ENCODE measurements at places on chromosomes 7 and 10.
A peak's percentile ranks its signal among the peaks of the same experiment; 100 is the strongest.

- no peaks in the 10 kb centered on the region for H3K27me3 ChIP-seq
- no peak overlapping the region for H3K27ac ChIP-seq
- DNase-seq: no peak
- no peak overlapping the region for H3K4me3 ChIP-seq
- H3K4me1 ChIP-seq: no peaks in the 10 kb centered on the region
- no peaks in the 10 kb centered on the region for H3K36me3 ChIP-seq
These were observed 344.4 kb upstream of the PODXL start for GRCh38 chr7:131900785-131901287.

DNA sequence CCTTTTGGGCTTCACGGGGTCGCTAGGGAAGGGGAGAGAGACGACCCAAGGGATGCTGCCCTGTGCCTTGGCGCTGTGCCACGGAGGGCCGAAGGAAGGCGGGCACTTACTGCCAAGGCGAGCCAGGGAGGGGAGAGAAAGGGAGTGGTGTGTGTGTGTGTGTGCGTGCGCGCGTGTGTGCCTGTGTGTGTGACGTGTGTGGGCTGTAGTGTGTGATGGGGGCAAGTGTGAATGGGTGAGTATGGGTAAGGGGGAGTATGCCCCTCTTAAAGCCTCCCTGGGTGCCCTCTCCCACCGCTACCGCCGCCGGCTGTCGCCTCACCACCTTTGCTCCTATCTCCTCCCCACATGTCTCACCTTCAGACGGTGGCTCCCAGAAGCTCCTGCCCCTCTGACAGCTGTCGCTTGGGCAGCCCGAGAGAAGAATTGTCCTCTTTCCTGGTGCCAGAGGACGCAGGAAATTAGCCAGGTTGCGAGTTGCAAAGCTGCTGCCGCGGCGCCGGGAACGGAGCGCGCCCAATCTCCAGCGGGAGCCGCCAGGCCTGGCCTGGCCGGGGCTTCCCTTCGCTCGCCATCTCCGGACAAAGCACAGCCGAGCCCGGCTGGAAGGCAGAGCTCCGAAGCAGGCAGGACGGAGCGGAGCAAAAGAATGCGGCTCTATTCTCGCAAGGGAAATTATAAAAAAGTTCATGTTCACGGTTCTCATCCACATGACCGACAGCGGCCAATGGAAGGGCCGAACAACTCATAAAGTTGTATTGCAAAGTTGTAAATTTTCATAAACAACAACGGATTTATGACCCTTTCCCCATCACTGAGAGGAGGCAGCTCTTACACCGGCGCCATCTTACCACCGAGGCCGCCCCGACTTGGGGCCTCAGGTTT, at the start of gene HOXA3:
HOXA3 (minus strand) TSS at position 653 of the 885 bp plus-strand sequence. CDS start 41,943 bp downstream, outside the sequence.
- no peak within 1 kb of the TSS for H3K4me3 ChIP-seq
- H3K36me3 ChIP-seq: no peaks in the 10 kb centered on the region
- peaks cover 13% of the 10 kb centered on the region for H3K4me1 ChIP-seq
- DNase-seq: peak; percentile 48

- no peaks in the 10 kb centered on the region for H3K27me3 ChIP-seq
- no peaks in the 10 kb centered on the region for H3K36me3 ChIP-seq
- H3K27ac ChIP-seq: peak overlapping the region; percentile 89
- peak overlapping the region; percentile 40 for H3K4me3 ChIP-seq
- H3K4me1 ChIP-seq: peaks cover 32% of the 10 kb centered on the region
These were observed 581 bp downstream of the FAM3C start for GRCh38 chr7:121395494-121395960.

DNA sequence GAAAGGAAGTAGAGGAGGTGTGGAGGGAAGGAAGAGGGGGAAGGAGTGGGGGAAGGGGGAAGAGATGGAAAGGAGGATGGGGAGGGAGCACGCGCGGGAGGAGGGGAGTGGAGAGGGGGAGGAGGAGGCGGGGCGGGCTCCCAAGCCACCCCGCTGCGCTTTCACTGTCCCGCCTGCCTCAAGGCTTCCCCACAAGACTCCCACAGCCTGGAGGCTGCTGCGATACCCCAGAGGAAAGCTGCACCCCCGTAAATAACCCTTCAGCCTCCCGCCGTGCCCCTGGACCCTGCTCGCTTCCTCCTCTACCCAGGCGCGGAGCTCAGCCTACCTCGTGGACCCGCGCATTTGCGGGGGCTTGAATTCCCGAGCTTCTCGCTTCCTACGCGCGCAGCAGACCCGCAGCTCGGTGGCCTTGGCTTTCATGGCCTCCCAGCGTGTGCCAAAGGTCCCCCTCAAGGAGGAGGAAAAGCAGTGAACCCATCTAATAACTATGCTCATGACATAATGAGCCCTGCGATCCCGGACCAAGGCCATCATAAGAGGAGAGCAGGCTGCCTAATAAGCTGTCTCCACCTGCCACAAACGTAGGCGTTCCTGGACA, at the start of gene C10orf67:
C10orf67 (minus strand) TSS at position 557 of the 601 bp plus-strand sequence; CDS start at position 534, 23 bp downstream.
- H3K27ac ChIP-seq: no peak within 1 kb of the TSS
- H3K4me1 ChIP-seq: peaks cover 6% of the 10 kb centered on the region
- peak; percentile 23 for DNase-seq
- no peak within 1 kb of the TSS for H3K4me3 ChIP-seq

- no peaks in the 10 kb centered on the region for H3K27me3 ChIP-seq
- H3K27ac ChIP-seq: no peak overlapping the region
These were observed 46.5 kb upstream of the GLI3 start for GRCh38 chr7:42283553-42283952.

DNA sequence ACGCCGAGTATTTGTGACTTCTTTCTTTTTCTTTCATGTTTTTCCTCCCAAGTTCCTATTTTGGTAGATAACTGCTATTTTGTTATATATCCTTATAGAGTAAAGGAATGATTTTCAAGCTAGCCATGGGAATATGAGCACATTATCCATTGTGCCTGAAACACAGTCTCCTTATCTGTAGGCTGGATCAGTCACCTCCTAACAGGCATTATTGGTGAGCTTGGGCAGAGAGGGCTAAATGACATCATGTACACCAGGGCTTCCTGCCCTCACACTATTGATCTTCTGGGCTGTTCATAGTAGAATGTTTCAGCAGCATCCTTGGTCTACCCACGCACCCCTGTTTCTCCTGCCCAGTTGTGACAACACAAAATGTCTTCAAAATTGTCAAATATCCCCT, 88.1 kb upstream of the CTBP2 start:
- H3K4me3 ChIP-seq: no peak overlapping the region
- peaks cover 11% of the 10 kb centered on the region for H3K27me3 ChIP-seq
- no peak for DNase-seq
- no peaks in the 10 kb centered on the region for H3K4me1 ChIP-seq
- no peak overlapping the region for H3K27ac ChIP-seq

- peak; percentile 78 for DNase-seq
- H3K27me3 ChIP-seq: no peaks in the 10 kb centered on the region
- H3K27ac ChIP-seq: no peak overlapping the region
These were observed 9.0 kb downstream of the MRPL32 start for GRCh38 chr7:42940985-42941847.
